ENCODE measurements at places on chromosomes 7 and 10.

DNA sequence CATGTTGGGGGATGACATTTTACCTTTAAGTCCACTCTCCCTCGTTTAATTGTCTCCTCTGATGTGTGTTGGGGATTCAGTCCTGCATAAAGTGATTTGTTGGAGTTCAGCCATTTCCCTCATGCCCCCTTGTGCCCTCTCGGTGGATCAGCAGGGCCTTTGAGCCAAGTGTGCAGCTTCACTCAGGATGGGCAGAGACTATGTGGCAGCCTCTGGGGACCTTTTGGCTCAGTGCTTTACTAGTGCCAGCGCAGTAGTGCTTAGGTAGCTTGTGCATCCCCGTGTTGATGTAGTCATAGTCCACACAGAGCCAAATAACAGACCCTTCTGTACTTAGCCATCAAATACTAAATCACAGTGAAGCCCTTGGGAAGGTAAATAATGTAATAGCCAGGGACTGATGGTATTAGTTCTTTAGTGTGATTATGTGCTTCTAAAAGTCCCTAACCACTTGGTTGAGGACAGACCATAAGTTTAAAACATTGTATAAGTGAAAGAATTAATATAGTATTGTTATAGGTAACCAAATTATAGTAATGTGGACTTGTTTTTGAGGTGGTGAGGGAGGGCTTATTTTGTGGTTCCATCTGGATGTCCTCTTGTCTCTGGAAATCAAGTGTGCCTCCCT is 11.4 kb downstream of the BUB3 start:
- no peak for DNase-seq

DNA sequence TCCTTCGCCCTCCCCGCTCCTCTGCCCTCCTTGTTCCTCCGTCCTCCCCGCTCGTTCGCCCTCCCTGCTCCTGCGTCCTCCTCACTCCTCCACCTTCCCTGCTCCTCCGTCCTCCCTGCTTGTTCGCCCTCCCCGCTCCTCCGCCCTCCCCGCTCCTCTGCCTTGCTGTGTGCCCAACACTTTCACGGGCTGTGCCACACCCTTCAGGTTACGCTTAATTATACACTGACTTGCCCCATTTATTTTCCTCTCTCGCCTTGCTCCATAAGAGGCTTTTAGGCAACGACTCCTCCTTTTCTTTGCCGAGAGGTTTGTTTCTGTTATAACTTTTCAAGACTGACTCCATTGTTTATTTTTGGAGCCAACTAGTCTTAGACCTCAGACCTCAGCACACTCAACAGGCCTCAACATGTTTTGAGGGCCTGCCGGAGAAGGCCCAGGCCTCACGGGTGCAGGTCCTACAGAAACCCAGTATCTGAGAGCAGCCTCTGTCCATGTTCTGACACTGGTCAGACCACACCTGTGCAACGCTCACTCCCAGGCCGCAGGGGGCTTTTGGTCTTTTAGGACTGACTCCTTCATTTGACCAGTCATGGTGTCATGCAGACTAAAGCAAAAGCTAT is 18.2 kb upstream of the PRKAG2 start:
- DNase-seq, result no peak

DNA sequence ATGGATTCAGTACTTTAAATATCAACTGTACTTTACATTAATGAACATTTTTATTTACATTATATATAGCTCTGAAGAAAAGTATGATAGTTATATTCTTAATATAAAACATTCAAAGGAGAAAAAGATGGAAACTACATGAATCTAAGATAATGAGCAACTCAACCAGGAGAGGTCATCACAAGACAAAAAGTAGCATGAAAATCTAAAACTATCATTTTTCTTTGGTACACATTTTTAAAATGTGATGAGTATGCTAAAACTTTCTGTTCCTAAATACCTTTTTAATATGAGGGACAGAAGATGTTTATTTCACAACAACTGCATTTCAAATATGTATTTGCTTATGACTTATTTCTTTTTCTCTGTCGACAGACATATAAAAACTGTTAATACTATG is 2.4 kb downstream of the CNTNAP2 start:
- DNase-seq, result no peak

GRCh38 chr10:71451754-71452153 is 55.0 kb downstream of the CDH23 start:
- DNase-seq, result no peak

DNA sequence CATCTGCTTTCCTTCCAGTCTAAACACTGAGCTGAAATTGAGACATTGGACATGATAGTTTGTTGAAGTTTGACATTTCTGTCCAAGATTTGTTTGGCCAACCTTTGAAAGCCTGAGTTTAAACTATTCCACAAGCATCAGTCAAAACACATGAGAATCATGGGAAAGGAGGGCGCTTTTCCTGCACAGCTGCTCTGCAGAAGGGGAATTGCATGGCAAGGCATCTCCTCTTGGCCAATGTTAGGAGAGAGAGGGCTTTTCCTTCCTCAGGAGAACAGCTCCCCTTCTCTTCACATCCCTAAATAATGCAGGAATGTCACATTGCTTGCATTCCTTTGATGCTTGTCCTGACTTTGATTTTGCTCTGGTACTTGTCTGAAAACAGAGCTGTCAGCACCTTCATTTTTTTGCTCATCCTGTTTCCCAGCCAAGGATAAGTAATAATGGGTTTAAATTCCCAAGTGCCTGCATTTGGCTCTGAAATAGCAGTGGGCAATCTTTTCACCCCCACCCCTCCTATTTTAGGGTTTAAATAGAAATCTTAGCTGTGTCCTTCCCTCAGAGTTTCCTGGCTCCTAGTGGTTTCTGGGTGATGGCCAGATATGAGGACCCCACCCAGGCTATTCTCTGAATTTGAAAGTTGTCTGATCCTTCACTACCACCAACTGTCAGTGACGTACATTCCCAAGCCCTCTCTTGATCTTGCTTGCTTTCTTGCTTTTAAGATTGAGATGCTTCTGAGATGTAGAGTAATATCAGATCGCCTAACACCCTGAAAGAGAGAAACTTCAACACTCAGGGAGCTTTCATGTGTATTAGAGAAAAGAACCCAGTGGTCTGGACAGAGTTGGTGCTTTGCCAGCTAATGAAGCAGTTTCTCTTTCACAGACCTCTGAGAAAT is 75.2 kb upstream of the NPVF start:
- no peak for DNase-seq

GRCh38 chr10:6321880-6322279 is 119.1 kb downstream of the PFKFB3 start:
- no peak for DNase-seq

GRCh38 chr10:107894516-107894915 is 730.0 kb upstream of the SORCS1 start:
- no peak for DNase-seq

DNA sequence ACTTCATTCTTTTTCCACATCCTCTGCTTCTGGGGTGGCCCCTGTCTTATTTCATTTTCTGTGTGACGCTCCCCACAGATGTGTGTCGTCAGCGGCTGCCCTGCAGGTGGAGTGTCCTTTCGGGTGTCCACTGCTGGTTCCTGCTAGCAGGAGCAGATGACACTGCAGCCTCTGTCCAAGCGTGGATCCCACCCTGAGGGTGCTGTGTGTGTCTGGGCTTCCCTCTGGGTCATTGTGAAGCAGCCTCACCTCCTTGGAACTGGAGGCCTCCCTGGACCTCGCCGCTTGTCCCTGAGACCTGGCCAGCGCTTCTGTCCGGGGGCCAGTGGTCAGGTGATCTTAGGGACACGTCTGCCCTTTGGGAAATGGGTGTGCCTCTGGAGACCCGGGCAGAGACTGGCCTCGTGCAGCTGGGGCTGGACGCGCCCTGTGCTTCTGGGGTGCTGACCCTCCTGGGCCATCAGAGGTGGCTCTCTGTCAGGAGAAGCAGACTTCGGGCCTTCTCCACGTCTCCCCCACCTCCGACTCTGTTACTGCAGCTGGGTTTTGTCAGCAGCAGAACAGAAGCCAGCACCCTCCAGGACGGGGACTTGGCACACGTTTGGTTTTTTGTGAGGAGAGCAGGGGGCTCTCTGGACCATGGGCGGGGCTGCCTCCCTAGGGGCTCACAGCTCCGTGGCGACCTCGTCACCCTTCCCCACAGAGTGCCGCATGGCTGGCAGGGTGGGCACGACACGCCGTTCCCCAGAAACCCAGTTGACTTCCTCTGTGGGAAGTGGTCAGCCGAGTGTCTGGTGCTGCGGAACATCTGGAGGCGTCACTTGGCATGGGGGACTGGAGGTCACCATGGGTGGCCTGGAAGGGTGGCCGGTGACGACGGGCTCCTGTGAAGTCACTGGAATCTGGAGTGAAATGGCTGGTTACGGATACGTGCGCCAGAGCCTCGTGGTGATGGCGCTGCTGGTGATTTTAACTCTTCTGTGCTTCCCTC is 48.4 kb downstream of the INPP5A start:
- DNase-seq, result no peak

DNA sequence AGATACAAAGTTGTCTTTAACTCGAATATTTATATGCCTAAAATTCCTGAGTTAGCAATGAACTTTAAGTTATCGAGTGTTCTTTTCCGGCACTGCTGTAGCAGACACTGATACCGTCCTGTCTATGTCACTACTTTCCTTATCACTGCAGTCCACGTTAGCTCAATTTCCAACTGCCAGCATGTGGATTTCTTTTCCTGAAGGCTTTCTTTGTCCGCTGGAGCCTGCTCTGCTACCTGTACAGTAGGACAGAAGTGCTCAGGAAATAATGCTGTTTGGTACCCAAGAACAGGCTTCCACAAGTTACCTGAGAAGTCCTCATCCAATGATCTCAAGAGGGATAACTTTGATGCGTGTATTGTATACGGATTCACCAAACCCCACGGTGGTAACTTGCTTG is 329.4 kb downstream of the NXPH1 start:
- no peak for DNase-seq

DNA sequence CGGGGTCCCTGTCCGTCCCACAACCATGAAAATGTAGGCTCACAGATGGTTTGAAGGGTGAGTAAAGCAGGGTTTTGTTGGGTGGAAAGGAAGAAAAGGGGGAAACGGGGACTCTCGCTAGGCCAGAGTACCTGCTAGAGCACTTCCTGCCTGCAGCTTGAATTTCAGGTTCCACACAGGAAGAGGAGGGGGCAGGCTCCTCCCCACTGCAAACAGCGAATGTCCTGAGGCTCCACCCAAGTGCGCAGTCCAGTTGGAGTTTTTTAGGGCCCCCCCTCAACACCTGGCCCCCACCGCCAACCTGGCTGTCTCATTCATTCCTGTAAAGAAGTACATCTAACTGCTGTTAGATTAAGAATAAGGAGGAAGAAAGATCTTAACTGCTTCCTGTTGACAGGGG is 414.7 kb downstream of the SH2D4B start:
- no peak for DNase-seq

DNA sequence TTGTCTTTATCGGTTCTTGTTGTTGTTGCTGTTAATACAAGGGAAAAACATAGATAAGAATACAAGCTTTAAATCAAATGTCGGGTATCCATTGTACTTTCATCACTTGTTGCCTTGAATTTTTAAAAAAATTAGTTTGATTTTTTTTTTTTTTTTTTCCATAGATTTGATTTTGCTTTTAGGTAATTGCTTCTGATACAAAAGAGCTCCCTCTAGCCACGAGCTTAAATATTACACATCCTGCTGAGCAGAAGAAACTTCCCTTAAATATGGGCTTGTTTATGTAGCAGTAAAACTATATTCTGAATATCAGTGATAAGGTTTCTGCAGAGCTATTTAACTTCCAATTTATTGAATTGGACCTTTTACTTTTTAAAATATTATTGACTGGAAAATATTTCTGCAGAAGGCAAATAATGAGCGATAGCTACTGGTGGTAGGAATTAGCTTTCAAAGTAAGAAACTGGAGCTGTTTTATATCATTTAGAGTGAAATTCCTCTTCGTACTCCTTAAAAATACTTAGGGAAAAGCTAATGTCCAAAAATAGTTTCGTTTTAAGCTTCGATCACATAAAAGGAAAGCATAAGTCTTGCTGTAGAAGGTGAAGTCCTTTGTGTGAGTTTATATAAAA is 216.9 kb downstream of the POLR1F start:
- peak; percentile 7 for DNase-seq

- DNase-seq, result peak; percentile 77
Measured at GRCh38 chr10:110501142-110501937, 3.6 kb downstream of the DUSP5 start.

GRCh38 chr7:134041477-134041876 is 85.7 kb upstream of the LRGUK start:
- DNase-seq, result no peak

- DNase-seq, result no peak
Measured at GRCh38 chr7:18268571-18268970, 227.0 kb upstream of the HDAC9 start.

DNA sequence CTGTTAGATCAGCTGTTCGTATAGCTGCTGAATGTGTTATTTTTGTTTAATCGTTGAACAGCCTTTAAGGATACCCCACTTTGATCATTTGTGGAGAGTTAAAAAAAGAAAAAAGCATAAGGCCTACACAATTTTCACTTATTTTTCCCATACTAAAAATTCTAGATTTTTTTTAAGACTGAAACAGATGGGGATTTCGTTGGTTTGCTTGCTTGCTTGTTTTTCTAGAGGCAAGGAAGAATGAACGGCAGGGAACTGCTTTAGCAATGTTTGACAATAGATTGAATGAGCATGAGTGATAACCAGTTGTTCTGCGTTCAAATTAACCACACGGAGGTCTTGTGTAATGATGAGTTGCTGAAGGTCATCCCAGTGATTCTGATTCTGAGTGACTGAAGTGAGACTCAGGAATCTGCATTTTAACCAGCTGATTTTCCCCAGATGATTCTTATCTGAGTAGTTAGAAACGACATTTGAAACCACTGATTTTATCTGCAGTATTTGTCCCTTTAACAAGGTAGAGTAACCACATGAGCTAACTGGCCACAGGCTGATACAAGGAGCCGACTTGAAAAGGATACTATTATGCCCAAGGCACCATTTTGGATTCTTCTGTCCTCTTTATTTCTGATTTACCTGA is 85.9 kb downstream of the GPR37 start:
- no peak for DNase-seq

- DNase-seq, result peak; percentile 69
Measured at GRCh38 chr10:44958196-44958897, 1.3 kb upstream of the RASSF4 start.

DNA sequence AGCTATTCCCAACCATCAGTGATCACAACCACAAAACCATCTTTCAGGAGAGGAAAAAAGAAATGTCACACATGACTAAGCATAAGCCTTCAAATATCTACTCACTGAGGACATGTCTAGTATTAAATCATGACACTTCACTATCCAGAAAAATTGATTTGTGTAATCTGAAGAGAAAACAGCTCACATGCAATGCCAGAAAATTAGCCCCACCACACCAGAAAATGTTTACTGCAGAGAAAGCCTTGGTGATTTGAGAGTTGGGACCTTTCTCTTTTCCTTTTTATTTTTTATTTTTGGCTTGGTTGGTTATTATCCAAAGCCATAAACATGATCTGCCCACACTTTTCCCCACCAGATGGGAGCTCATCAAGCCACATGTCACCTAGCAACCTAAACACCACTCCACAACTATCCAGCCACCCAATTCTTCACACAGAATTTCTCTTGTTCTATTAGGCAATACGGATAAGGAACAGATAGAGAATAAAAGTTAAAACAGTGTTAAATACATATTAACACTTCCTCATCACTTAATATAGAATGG is 3.1 kb downstream of the PARD3 start:
- DNase-seq, result no peak

- no peak for DNase-seq
Measured at GRCh38 chr7:30771880-30772425, 736 bp downstream of the MINDY4 start.
